Stimulated activated CD4-positive, alpha-beta T cell treated with anti-CD3 and anti-CD28 coated beads, Interleukin-1b, Interleukin-23, amount 100 ng/mL, for 1 hour (primary cell): ENCODE measurements at places on chromosomes 5 and 9.

DNA sequence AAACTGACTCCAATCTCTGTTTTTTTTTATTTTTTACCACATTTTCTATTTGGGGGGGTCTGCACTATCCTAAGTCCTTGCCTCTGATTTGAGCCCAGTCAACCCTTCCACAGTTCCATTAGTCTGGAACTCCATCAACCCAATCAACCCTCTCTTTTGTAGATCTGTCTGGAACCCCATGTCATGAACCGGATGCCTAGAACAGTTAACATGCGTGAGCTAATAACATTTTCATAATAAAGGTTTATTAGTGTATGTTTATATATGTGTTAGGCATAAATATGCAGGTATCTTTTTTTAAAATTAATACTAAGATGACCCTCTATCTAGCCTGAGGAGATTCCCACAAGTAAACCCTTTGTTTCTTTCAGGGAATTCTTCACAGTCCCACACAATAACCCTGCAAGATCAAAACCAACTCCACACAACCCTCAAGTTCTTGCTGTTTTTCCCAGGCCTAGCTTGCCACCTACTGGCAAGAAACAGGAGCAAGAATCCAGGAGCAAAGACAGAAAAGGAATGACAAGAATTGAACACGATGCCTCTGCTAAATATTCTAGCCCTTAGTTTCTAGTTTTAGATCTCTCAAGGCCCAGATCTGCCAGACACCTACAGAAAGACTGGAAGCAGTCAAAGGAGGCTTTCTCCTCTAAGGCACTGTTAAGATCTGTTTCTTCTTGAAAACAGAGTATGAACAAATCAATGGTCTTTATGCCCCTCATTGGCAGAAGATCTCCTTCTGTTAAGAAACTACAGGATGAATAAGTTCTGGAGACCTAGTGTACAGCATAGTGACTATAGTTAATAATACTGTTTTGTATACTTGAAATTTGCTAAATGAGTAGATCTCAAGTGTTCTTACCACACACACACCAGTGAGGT, 100.4 kb downstream of the TRIM36 start:
- no peak for DNase-seq

- DNase-seq, result no peak
Measured at GRCh38 chr9:94031380-94031779, 52.9 kb upstream of the PTPDC1 start.

- peak; percentile 2 for DNase-seq
Measured at GRCh38 chr5:66171349-66172344, 27.5 kb downstream of the SREK1 start.

GRCh38 chr5:134004626-134005416, at the start of gene VDAC1:
Gene VDAC1, minus strand, starts transcription at chr5:134004975. Its CDS starts 11,963 bp downstream, at chr5:133993012.
- peak; percentile 56 for DNase-seq

- DNase-seq, result no peak
Measured at GRCh38 chr9:91193658-91194391, 167.9 kb downstream of the AUH start.
